Activated T-cell treated with anti-CD3 and anti-CD28 coated beads, Interleukin-2, amount 50 U/mL, for 72 hours (primary cell): ENCODE measurements at places on chromosomes 4 and X. TPM values are rescaled to one million over a fixed set of nuclear protein-coding genes. Genes with fewer than 3 reads are reported as not detected.

DNA sequence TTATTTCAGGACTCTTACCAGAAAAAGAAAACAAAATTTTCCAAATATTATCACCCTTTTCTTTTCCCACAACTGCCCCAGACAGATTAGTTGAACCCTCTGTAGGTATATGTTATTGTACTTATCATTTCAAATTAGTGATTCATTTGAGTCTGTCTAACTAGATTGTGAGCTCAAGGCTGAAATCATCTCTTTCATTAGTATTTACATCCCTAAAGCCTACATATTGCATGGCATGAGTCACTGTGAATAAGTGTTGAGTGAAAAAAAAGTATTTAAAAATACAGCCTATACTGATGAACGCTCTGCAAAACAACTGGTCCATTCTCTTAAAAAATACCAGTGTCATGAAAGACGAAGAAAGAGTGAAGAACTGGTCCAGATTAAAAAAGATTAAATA is 3.9 kb downstream of the PAGE3 start:
- H3K27me3 ChIP-seq: peaks cover 21% of the 10 kb centered on the region
- H3K36me3 ChIP-seq: no peaks in the 10 kb centered on the region
- H3K27ac ChIP-seq: no peak overlapping the region
- H3K4me3 ChIP-seq: no peak overlapping the region
- no peaks in the 10 kb centered on the region for H3K4me1 ChIP-seq

DNA sequence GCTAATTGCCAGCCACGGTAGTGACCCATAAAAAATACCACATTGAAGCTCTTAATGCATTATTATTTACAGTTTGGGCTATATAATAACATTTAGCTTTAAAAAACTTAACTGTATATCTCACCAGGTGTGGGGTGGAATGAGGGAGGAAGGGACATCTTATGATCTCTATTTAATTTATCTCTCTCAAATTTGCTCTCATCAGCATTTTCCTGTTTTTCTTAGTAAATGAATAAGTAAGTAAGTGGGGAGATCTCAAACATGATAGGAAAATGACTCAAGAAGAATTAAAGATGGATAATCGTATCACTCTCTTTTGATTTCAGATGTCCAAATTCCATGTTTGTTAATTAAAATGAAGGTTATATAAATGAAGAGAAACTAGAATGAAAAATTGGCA is 200.7 kb upstream of the NR3C2 start:
- DNase-seq: no peak
- no peaks in the 10 kb centered on the region for H3K27me3 ChIP-seq
- no peaks in the 10 kb centered on the region for H3K4me1 ChIP-seq
- H3K27ac ChIP-seq: no peak overlapping the region

Gene MAGEE2
- not detected for total RNA-seq

Gene FAM184B
- total RNA-seq: not detected

Gene TMEM131L
- total RNA-seq: 44.4 TPM

- H3K27ac ChIP-seq: peak overlapping the region; percentile 70
- DNase-seq: peak; percentile 20
- H3K4me1 ChIP-seq: peaks cover 29% of the 10 kb centered on the region
- peaks cover 6% of the 10 kb centered on the region for H3K27me3 ChIP-seq
Measured at GRCh38 chr4:39637586-39638353, 895 bp downstream of the SMIM14 start.

GRCh38 chrX:122418758-122419157 is 765.3 kb upstream of the GRIA3 start:
- no peaks in the 10 kb centered on the region for H3K36me3 ChIP-seq
- no peak overlapping the region for H3K27ac ChIP-seq
- no peak for DNase-seq
- no peaks in the 10 kb centered on the region for H3K4me1 ChIP-seq

GRCh38 chr4:183445097-183445428 is 627 bp downstream of the CDKN2AIP start:
- DNase-seq: no peak
- peak overlapping the region; percentile 93 for H3K4me3 ChIP-seq
- H3K36me3 ChIP-seq: peaks cover 11% of the 10 kb centered on the region
- H3K27me3 ChIP-seq: no peaks in the 10 kb centered on the region
- H3K4me1 ChIP-seq: peaks cover 47% of the 10 kb centered on the region

Gene WWC2
- 3.7 TPM for total RNA-seq

GRCh38 chrX:97524997-97525396 is 641.3 kb downstream of the RPA4 start:
- H3K36me3 ChIP-seq: peaks cover 4% of the 10 kb centered on the region
- no peak overlapping the region for H3K27ac ChIP-seq
- no peak for DNase-seq
- no peaks in the 10 kb centered on the region for H3K4me1 ChIP-seq
- peaks cover 8% of the 10 kb centered on the region for H3K27me3 ChIP-seq

Gene GPR50
- total RNA-seq: not detected

- DNase-seq: no peak
- no peak overlapping the region for H3K4me3 ChIP-seq
- no peaks in the 10 kb centered on the region for H3K4me1 ChIP-seq
- no peak overlapping the region for H3K27ac ChIP-seq
- no peaks in the 10 kb centered on the region for H3K36me3 ChIP-seq
- no peaks in the 10 kb centered on the region for H3K27me3 ChIP-seq
Measured at GRCh38 chr4:161320377-161320776, 843.4 kb downstream of the FSTL5 start.

GRCh38 chrX:49060914-49061313 is 2.1 kb downstream of the CCDC120 start:
- H3K4me3 ChIP-seq: no peak overlapping the region
- no peak overlapping the region for H3K27ac ChIP-seq
- no peaks in the 10 kb centered on the region for H3K36me3 ChIP-seq
- peaks cover 2% of the 10 kb centered on the region for H3K4me1 ChIP-seq
- H3K27me3 ChIP-seq: no peaks in the 10 kb centered on the region
- no peak for DNase-seq

Gene BMPR1B
- not detected for total RNA-seq

Gene CLDN22
- total RNA-seq: not detected

DNA sequence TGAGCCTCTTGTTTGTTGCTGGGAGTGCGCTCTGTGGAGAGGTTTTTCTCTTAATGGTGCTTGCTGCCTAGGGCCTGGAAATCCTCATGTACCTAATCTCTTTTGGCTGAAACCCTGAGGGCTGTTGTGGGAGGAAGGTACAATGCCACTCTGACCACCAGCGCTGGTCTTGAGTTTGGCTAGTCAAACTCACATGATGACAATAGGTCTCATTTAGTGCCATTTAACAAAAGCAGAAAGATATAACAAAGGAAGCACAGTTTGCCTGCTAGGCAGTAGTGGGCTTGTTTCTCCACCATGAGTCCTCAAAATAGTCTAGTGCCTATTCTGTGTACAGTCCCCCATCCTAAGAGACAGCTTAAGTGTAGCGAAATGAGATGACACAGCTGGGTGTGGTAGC is 111.3 kb downstream of the TSPAN7 start:
- peaks cover 12% of the 10 kb centered on the region for H3K4me1 ChIP-seq
- H3K27ac ChIP-seq: no peak overlapping the region
- DNase-seq: no peak
- no peaks in the 10 kb centered on the region for H3K36me3 ChIP-seq

- H3K4me3 ChIP-seq: peak overlapping the region; percentile 88
- peaks cover 61% of the 10 kb centered on the region for H3K4me1 ChIP-seq
- H3K27ac ChIP-seq: peak overlapping the region; percentile 85
- peak; percentile 98 for DNase-seq
Measured at GRCh38 chr4:2745981-2746806, 9.9 kb downstream of the TNIP2 start.

DNA sequence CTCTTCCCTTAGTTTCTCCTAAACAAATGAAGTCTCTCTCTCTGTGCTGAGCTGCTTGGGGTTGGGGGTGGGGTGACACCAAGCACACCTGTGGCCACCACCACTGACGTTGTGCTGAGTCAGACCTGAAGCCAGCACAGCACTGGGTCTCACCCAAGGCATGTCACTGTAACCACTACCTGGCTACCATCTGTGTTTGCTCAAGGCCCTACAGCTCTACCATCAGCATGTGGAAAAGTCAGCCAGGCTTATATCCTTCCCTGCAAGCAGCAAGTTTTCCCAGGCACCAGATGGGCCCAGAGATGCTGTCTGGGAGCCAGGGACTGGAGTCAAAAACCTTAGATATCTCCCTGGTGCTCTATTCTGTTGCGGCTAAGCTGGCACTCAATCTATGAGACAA is 6.9 kb downstream of the CXCL10 start:
- H3K4me1 ChIP-seq: peaks cover 8% of the 10 kb centered on the region
- H3K27ac ChIP-seq: no peak overlapping the region
- peaks cover 28% of the 10 kb centered on the region for H3K27me3 ChIP-seq
- peak; percentile 73 for DNase-seq

DNA sequence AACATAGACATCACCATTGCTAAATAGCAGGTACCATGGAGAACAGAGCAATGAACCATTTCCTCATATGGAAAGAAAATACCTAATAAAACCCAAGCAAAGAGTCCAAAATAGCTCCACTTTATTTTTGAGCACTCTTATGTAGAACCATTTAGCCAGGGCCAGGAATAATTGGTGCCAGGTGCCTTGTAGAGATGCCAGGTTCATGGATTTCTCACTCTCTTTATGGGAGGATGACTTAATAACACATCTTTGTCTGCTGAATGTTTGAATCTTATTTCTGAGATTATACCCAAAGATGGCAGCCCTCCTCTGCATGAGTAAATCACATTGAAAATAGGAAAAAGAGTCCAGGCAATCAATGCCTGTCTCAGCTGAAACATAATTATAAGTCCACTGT is 212.3 kb upstream of the SFRP2 start:
- no peak overlapping the region for H3K27ac ChIP-seq
- H3K36me3 ChIP-seq: peaks cover 1% of the 10 kb centered on the region
- H3K4me3 ChIP-seq: no peak overlapping the region
- no peaks in the 10 kb centered on the region for H3K4me1 ChIP-seq
- peaks cover 47% of the 10 kb centered on the region for H3K27me3 ChIP-seq

- no peaks in the 10 kb centered on the region for H3K27me3 ChIP-seq
- H3K4me3 ChIP-seq: no peak overlapping the region
- H3K36me3 ChIP-seq: peaks cover 5% of the 10 kb centered on the region
- peaks cover 28% of the 10 kb centered on the region for H3K4me1 ChIP-seq
- no peak overlapping the region for H3K27ac ChIP-seq
Measured at GRCh38 chrX:154381271-154381670, 2.2 kb downstream of the EMD start.

DNA sequence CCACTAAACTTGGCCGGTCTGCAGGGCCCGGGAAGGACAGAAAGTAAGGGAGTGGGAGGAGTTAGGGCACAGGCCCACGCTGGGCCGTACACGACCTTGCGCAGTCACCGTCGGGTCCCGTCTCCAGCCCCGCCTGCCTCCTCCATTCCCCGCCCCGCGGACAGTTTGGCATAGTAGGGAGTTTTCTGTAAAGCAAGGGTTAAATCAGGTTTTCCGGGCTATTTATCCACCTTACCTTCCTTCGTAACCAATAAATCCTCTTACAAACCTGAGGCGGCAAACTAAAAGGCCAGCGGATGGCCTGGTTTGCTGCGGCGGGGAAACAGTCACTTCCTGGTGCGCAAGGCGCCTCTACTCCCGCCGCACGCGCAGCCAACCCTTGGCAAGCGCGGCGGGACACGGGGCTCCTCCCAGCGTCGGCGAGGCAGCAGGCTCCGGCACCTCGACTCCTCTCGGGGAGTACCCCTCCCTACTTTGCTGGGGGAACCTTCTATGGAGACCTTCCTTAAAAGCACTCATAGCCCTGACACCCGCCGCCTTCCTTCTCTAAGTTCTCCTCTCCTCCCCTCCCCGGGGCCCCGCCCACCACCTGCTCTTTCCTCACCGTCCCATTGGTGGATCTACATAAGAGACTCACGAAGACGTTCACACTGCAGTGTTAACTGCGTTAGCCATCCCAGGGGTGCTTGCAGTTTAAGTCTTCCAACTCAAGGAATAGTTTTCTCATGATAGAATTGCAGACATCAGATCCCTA is at the start of gene TRMT2B:
Gene TRMT2B (minus strand): TSS at position 563 of the 754 bp plus-strand sequence. CDS start 9,822 bp downstream, outside the sequence.
- peaks cover 13% of the 10 kb centered on the region for H3K27me3 ChIP-seq
- H3K27ac ChIP-seq: peak within 1 kb of the TSS; percentile 91
- H3K4me3 ChIP-seq: peak within 1 kb of the TSS; percentile 93
- DNase-seq: peak; percentile 80

Gene BBS7
- total RNA-seq: 13.6 TPM

DNA sequence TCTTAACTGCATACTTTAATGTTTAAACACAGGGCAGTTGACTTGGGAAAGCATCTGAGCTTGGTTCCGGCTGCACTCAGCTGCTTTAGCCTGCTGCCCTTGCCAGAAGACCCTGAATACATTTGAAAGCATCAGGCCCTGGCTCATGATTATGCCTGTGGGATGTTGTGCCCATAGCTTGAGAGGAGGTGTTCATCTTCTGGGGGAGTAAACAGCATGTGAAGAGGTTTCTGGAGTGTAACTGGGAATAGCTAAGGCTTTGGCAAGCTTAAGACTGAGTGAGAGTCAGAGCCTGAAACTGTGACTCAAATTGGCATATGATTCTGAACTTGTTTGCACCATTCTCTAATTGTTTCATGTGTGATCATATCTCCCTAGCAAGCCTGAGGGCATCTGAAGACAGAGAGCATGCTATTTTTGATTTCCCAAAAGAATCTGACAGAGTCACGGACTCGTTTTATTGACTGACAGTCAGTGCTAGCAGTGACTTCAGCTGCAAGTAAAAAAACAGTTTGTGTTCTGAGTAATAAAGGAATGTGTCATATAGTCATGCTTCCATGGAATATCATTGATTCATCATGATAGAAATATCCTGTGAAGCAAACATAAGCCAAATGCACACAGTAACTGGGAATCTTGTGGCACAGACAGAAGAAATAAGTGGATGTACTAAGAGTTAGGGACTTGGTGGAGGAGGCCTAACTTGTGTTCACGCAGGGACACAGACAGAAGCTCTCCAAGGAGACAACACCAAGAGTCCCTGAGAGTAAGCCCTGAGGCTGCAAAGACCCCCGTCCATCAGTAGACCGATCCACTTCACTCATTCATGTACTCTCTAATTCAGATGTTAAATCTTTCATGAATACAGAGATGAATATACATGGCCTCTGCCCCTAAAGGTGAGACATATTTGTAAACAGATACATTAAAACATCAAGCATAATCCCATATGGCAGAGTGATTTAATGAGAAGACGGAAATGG is 100.7 kb downstream of the SYNPO2 start:
- H3K4me1 ChIP-seq: peaks cover 7% of the 10 kb centered on the region
- no peak for DNase-seq
- H3K27ac ChIP-seq: no peak overlapping the region
- H3K4me3 ChIP-seq: no peak overlapping the region

Gene TAF7L
- total RNA-seq: not detected
